DND-41 (cell line): ENCODE measurements at places on chromosomes 12 and 14.

GRCh38 chr14:91175291-91176201 lies 61.7 kb downstream of the DGLUCY start:
- H3K36me3 ChIP-seq = peaks cover 60% of the 10 kb centered on the region
- H3K4me3 ChIP-seq = no peak overlapping the region
- H3K27ac ChIP-seq = no peak overlapping the region
- peaks cover 8% of the 10 kb centered on the region for H3K4me1 ChIP-seq
- no peaks in the 10 kb centered on the region for H3K27me3 ChIP-seq
- no peak for DNase-seq

DNA sequence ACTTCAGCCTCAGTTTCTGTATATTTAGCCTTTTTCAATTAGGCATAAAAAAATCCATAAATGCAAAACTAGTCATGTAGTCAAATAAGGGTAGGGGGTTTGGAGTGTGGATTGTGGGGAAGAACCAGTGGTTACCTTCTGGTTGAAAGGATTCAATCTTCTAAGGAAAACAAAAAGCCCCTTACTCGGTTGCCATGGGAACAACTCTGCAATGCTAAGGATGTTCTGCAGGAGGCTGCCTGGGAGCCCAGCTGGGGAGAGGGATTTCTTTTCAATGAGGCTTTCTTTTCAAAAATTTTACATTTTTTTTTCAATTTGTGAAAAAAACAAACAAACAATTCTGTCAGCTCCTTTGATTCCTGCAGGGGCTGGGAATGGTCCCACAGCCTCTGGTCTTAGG lies 67.2 kb downstream of the SLC8A3 start:
- H3K36me3 ChIP-seq = no peaks in the 10 kb centered on the region
- no peak for DNase-seq
- H3K4me1 ChIP-seq = no peaks in the 10 kb centered on the region
- H3K27me3 ChIP-seq = peaks cover 3% of the 10 kb centered on the region
- no peak overlapping the region for H3K27ac ChIP-seq
- no peak overlapping the region for H3K4me3 ChIP-seq

GRCh38 chr12:24057920-24058476 lies 108.5 kb upstream of the SOX5 start:
- DNase-seq = no peak
- H3K4me3 ChIP-seq = no peak overlapping the region
- H3K27me3 ChIP-seq = no peaks in the 10 kb centered on the region
- no peak overlapping the region for H3K27ac ChIP-seq
- H3K36me3 ChIP-seq = no peaks in the 10 kb centered on the region

DNA sequence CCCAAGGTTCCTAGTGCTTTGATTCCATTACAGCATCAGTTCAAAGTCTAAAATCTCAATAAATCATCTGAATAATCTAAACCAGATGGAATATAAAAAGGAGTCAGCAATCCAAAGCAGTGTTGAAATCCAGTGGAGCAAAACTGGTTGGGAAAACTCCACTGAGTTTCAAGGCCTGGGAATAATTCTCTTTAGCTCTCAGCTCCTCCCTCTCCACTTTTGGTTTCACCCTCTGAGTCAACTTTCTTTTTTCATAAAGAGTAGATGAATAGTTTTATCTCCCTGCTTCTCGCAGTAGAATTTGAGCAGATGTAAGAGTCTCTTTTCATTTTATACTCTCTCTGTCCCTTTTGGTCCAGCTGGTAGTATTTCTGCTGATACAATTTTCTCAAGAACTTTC lies 338.6 kb downstream of the APAF1 start:
- DNase-seq = no peak
- no peaks in the 10 kb centered on the region for H3K27me3 ChIP-seq
- H3K4me1 ChIP-seq = no peaks in the 10 kb centered on the region
- no peaks in the 10 kb centered on the region for H3K36me3 ChIP-seq
